ENCODE measurements at places on chromosomes 16 and 17. TPM values are rescaled to one million over a fixed set of nuclear protein-coding genes. Genes with fewer than 3 reads are reported as not detected.

GRCh38 chr16:78275420-78275819 is 176.0 kb downstream of the WWOX start:
- no peaks in the 10 kb centered on the region for H3K27me3 ChIP-seq
- H3K4me3 ChIP-seq: no peak overlapping the region
- no peaks in the 10 kb centered on the region for H3K36me3 ChIP-seq
- DNase-seq: no peak
- H3K4me1 ChIP-seq: no peaks in the 10 kb centered on the region

The USP6 gene
- 0.04 TPM for total RNA-seq

The GLIS2 gene
- total RNA-seq: 0.24 TPM

DNA sequence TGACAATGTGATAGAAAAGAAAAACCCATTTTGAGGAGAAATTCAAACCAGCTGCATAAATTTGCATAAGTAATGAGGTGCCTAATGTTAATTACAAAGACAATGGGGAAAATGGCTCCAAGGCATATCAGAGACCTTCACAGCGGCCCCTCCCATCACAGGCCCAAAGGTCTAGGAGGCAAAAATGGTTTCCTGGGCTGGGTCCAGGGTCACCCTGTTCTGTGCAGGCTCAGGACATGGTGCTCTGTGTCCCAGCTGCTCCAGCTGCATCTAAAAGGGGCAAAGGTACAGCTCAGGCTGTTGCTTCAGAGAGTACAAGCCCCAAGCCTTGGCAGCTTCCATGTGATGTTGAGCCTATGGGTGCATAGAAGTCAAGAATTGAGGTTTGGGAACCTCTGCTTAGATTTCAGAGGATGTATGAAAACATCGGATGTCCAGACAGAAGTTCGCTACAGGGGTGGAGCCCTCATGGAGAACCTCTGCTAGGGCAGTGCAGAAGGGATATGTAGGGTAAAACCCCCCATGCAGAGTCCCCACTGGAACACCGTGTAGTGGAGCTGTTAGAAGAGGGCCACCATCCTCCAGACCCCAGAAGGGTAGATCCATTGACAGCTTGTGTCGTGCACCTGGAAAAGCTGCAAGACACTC is 40.6 kb downstream of the IKZF3 start:
- no peak overlapping the region for H3K27ac ChIP-seq
- H3K4me1 ChIP-seq: peaks cover 10% of the 10 kb centered on the region
- H3K27me3 ChIP-seq: no peaks in the 10 kb centered on the region
- no peak overlapping the region for H3K4me3 ChIP-seq
- H3K36me3 ChIP-seq: no peaks in the 10 kb centered on the region

GRCh38 chr17:37207103-37207502 is 168.7 kb upstream of the C17orf78 start:
- H3K27ac ChIP-seq: no peak overlapping the region
- H3K4me1 ChIP-seq: no peaks in the 10 kb centered on the region
- H3K4me3 ChIP-seq: no peak overlapping the region

DNA sequence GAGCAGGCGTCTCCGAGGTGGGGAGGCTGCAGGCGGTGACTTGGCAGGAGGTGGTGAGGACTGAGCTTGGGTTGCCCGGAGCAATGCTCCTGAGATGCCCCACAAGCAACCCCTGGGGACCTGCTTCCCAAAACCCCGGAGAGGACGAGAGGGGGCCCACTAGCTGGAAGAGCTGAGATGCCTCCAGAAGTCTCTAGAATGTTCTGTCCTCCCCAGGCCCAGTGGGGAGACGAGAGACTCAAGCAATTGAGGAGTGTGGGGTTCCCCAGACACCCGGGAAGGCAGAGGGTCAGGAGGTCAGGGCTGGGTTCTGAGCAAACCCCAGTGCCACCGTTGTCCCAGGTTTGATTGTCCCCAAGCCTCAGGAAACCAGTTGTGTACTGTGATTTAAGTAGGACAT is 21.2 kb upstream of the ATP2C2 start:
- H3K27me3 ChIP-seq: peaks cover 46% of the 10 kb centered on the region
- no peak for DNase-seq
- peaks cover 10% of the 10 kb centered on the region for H3K4me1 ChIP-seq
- no peaks in the 10 kb centered on the region for H3K36me3 ChIP-seq
- H3K27ac ChIP-seq: no peak overlapping the region

DNA sequence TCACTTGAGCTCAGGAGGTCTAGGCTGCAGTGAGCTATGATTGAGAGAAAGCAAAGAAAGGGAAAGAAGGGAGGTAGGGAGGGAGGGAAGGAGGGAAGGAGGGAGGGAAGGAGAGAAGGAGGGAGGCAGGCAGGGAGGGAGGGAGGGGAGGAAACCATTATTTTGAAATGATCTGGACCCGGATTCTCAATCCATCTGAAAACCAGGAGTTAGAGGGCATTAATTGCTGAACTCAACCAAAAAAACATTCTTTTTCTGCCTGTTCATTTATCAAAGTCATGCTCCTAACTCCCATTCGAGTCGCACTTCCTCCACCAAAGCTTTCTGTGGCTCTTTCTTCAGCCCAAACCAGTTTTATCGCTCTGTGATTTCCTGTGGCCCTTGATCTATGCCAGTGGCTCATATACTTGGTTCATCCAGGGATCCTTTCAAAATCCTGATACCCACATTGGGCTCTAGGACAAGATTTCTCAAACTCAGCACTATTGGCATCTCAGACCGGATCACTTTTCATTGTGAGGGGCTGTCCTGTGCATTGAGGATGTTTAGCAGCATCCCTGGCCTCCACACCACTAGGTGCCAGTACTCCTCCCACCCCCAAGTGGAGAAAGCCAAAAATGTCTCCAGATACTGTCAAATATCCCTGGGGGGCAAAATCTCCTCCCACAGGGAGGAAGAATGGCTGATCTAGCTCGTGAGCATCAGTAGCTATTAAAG is 38.2 kb downstream of the CMTM4 start:
- peaks cover 35% of the 10 kb centered on the region for H3K4me1 ChIP-seq
- no peaks in the 10 kb centered on the region for H3K36me3 ChIP-seq
- no peak overlapping the region for H3K4me3 ChIP-seq
- no peak for DNase-seq
- no peaks in the 10 kb centered on the region for H3K27me3 ChIP-seq

GRCh38 chr17:45663772-45664171 is 120.3 kb upstream of the CRHR1 start:
- no peak overlapping the region for H3K27ac ChIP-seq
- no peaks in the 10 kb centered on the region for H3K27me3 ChIP-seq
- H3K36me3 ChIP-seq: no peaks in the 10 kb centered on the region
- no peaks in the 10 kb centered on the region for H3K4me1 ChIP-seq
- no peak for DNase-seq

DNA sequence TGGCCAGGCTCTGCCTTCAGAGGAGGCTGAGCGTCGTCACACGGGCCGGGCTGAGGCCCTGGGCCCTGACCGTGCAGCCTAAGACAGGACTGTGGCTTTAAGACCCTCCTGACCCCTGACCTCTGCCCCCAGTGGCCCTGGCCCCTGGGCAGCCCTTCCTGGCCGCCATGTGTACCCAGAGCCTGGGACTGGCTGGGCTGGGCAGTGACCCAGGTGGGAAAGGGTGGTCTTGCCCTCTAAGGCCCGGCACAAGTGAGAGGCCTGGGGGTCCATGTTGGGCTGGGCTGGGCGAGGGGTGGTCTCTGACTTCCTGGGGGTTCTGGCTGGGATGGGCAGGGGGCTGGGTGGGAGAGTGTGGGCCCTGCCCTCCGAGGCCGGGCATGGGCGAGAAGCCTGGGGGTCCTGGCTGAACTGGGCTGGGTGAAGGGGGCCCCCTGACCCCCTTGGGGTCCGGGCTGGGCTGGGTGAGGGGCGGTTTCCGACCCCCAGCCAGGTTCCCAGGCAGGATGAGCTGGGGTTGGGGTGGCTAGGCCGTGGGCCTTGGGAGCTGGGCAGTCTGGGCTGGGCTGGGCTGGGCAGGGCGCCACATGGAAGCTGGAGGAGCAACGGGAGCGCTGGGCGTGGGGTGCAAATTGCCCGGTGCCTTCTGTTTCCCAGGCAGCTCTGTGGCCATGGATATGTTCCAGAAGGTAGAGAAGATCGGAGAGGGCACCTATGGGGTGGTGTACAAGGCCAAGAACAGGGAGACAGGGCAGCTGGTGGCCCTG is at the start of gene CDK3:
Gene CDK3 (plus strand): TSS at position 101 of the 767 bp plus-strand sequence. CDS start 571 bp downstream, at position 672.
- peak within 1 kb of the TSS; percentile 50 for H3K27ac ChIP-seq
- no peak for DNase-seq
- H3K36me3 ChIP-seq: no peaks in the 10 kb centered on the region
- peaks cover 100% of the 10 kb centered on the region for H3K4me1 ChIP-seq
- H3K27me3 ChIP-seq: no peaks in the 10 kb centered on the region

- H3K27me3 ChIP-seq: no peaks in the 10 kb centered on the region
- peak overlapping the region; percentile 45 for H3K4me3 ChIP-seq
- peak; percentile 23 for DNase-seq
- H3K36me3 ChIP-seq: no peaks in the 10 kb centered on the region
- H3K4me1 ChIP-seq: peaks cover 61% of the 10 kb centered on the region
Observed at GRCh38 chr16:58654560-58655214, 25.1 kb upstream of the CNOT1 start.

The HAP1 gene
- total RNA-seq: 0.08 TPM

- no peak overlapping the region for H3K4me3 ChIP-seq
- no peaks in the 10 kb centered on the region for H3K4me1 ChIP-seq
- H3K27ac ChIP-seq: no peak overlapping the region
- no peaks in the 10 kb centered on the region for H3K36me3 ChIP-seq
Observed at GRCh38 chr17:12731839-12732238, 57.5 kb upstream of the ARHGAP44 start.

DNA sequence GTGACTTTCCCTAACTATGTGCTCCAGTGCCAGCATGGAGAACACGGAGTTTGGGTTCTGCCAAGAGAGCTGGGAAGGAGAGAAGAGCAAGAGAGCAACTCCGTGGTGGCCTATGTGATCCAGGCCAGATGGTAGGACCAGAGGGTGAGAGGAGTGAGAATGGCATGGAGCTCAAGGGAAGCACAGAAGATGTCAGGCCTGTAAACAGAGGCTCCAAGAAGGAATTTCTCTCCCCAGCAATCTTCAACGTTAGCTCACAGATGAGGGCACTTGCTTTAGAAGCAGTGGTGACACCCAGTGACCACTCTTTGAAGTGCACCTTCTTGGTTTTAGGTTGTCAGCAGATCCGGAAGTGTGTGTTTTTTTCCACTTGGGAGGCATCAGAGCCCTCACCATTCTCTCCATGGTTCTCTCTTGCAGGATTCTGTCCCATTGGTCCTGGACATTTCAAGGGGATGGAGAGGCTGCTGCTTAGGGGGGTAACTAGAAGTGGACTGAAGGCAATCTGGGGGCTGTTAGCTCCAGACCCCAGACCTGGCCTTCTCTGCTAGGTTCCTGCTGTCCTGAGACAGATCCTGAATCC is 18.1 kb upstream of the TMEM98 start:
- H3K36me3 ChIP-seq: no peaks in the 10 kb centered on the region
- H3K27me3 ChIP-seq: no peaks in the 10 kb centered on the region
- H3K4me1 ChIP-seq: peaks cover 54% of the 10 kb centered on the region
- no peak overlapping the region for H3K4me3 ChIP-seq
- no peak overlapping the region for H3K27ac ChIP-seq

- H3K27ac ChIP-seq: no peak overlapping the region
- H3K4me3 ChIP-seq: no peak overlapping the region
- no peak for DNase-seq
- H3K4me1 ChIP-seq: peaks cover 17% of the 10 kb centered on the region
Observed at GRCh38 chr17:55228683-55229192, 36.0 kb upstream of the HLF start.

The SLC52A1 gene
- total RNA-seq: 0.13 TPM

The TBKBP1 gene
- 2.6 TPM for total RNA-seq

The KRT15 gene
- total RNA-seq: 0.46 TPM

GRCh38 chr16:17377360-17378324 is 93.1 kb downstream of the XYLT1 start:
- no peaks in the 10 kb centered on the region for H3K27me3 ChIP-seq
- DNase-seq: no peak
- no peak overlapping the region for H3K4me3 ChIP-seq
- no peaks in the 10 kb centered on the region for H3K36me3 ChIP-seq
- no peak overlapping the region for H3K27ac ChIP-seq

DNA sequence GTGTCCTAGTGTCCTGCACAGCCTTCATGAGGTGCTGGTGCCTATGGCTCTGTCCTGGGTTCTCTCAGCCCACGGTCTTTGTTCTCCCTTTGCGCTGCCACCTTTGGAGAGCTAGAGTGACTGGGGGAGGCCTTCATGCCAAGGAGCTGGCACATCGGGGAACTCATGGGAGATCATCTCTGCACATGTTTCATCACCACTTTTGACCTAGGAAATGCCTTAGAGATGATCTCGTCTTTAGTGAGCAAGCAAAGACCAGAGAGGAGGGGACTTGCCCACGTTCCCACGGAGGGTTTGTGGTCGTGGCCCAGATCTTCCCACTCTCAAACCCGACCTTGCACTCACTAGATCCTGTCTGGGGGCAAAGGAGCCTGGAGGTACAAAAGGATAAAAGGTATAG is 23.5 kb downstream of the TBX4 start:
- DNase-seq: no peak
- no peak overlapping the region for H3K27ac ChIP-seq
- no peaks in the 10 kb centered on the region for H3K27me3 ChIP-seq
- no peaks in the 10 kb centered on the region for H3K36me3 ChIP-seq
- H3K4me3 ChIP-seq: no peak overlapping the region

DNA sequence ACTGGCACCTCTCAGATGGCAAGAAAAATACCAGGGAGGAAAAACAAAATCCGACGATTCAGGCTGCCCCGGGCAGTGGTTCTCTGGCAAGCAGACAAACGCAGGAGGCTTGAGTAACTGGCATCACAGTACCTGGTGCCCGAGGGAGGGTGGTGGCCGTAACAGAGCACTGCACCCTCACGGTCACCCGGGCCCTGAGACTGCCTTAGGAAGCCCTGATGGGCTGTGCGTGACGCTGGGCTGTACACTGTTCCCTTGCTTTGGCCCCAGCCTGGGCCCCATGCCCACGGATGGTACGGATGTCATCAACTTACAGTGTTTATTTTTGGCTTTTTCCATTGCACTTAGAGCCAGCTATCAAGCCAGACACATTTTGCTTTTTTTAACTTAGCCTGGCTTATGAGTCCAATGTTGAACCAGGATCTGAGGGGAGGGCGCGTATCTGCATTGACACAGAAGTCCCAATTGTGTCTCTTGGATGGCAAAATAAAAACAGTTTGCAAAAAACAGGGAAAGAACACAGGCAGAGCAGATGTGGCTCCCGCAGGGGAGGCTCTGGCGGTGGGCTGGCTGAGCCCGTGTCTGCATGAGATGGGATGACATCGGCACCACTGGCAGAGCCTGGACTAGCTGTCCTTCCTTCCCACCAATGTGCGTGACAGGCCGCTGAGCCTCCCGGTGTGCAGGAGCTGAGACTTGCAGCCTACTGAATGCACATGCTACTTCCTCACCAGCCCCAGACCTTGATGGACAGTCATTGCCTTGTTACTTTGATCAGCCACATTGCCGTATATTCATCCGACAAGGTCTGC is 287.7 kb downstream of the FOXL1 start:
- peaks cover 42% of the 10 kb centered on the region for H3K27me3 ChIP-seq
- H3K36me3 ChIP-seq: no peaks in the 10 kb centered on the region
- H3K27ac ChIP-seq: no peak overlapping the region
- DNase-seq: no peak
- no peak overlapping the region for H3K4me3 ChIP-seq

GRCh38 chr17:66643815-66644710 is 190.9 kb upstream of the CACNG5 start:
- no peak overlapping the region for H3K27ac ChIP-seq
- H3K27me3 ChIP-seq: no peaks in the 10 kb centered on the region
- H3K4me1 ChIP-seq: 0 out of 2 replicates have a peak, but pooled peaks cover 7% of the 10 kb centered on the region
